ENCODE measurements at places on chromosomes 3 and 15. TPM values are rescaled to one million over a fixed set of nuclear protein-coding genes. Genes with fewer than 3 reads are reported as not detected.

Gene DIS3L
- 45.6 TPM for polyA plus RNA-seq

- DNase-seq = no peak
Measured at GRCh38 chr3:178847190-178847589, 224.4 kb downstream of the ZMAT3 start.

Gene NUP210
- 6.5 TPM for polyA plus RNA-seq

DNA sequence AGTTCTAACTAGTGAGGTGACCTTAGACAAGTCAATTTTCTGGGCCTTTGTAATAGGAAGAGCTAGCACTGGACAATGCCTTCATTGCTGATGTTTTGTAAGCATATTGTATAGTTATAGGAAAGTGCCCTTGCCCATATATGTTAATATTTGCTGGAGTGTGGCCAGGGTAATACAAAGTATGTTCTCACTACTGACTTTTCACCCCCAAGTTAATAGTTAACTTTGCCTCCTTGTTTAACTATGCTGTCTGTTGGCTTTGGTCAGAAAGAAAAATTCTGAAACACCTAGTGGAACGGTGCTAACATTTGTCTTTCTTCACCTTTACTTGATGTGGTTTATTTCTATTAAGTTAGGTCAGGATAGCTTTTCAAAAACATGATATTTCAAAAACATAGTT lies 287.4 kb upstream of the CTNNB1 start:
- no peak for DNase-seq

GRCh38 chr3:8638994-8639658 lies 5.5 kb downstream of the SSUH2 start:
- DNase-seq = no peak

DNA sequence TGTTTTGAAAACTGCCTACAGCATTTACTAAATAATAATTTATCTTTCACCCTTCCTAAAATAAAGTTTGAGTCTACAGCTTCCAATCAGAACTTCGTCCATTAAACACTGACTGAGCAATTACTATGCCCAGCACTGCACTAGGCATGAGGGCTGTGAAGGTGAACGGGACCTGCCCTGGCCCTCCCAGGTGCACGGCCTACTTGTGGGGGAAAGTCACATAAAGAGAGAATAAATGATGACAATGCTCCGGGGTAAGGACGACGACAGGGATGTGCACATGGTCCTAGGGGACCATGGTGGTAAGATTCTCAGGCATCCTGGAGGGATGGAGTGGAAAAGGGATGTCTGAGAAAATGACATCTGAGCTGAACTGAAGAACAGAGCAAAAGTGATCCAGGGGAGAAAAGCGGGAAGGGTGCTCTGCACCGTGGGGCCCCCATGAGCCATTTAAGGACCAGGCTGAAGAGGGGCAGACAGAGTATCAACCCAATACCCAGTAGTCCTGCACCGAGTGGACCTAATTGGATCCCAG lies 11.5 kb downstream of the PLA2G4F start:
- no peak for DNase-seq

Gene PDIA5
- 32.1 TPM for polyA plus RNA-seq

DNA sequence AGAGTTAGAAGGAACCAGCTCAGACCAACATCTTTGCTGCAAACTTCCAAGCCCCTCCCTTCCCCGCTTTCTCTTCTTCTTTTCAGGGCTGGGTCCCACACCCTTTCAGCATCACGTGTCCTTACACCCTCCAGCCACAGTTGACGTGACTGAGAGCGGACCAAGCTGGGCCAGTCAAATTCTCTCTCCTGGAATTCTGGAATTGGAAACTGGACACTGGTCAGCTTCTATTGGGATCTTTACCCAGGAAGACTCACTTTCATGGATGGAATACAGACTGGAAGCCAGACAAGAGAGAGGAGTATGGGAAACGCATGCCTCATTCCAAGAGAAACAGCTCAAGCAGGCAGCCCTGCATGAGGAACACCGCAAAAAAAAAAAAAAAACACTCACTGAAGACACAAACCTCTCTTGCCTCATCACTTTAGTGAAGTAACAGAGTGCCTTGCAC lies 12.4 kb upstream of the TPM1 start:
- DNase-seq = no peak

GRCh38 chr3:152257563-152258035 lies 11.1 kb upstream of the MBNL1 start:
- DNase-seq = no peak

DNA sequence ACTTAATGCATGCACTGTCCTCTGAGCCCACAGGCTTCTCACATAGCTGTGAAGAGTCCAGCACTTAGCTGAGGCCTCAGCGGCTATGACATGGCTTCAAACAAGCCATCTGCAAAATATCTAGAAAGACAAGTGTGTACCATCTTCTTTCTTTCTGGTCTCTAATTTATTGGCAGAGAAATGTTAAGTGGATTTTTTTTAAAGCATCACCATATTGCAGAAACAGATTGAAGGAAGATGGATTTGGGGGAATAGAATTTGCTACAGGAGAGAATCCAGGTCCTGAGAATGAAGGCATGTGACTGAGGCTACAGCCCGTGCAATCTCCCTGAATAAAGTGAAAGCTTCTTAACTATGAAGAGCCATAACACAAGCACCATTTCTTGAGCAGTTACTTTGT lies 567.3 kb downstream of the PDCD6IP start:
- DNase-seq = no peak

DNA sequence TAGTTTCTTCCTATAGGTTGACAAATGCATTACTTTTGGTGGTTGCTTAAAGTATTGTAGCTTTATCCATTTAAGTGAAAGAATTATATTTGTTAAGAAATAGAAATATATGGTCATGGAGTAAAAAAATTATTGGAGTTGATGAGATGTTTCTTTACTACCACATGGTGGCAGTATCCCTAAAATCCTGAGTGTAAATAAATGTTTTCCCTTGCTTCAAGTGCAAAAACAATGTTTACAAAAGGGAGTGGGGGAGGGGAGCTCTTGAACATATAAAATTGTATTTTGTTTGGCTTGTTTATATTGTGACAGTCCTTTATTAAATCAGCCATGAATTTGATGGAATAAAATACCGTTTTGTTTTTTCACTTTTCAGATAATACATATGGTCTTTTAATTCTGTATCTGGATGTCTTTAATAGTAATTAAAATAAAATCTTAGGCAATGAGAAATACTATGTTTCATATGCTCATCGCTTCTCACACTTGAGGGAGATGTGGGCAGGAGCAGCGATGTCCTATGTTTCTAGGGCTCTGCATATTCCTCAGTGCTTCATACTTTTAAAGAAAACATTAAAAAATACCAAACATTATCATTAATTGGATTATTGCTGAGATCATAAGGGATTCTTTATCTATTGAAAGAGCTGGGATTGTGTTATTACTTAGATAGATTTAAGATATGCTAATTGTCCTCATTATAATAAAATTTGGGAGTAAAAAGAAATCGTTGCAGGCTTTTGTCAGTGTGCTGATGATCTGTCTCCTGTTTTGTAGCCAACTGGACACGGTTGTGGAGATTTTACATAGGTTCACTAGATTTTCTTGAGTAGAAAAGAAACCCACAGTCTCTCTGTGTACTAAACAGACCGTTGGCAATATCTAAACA lies 349.7 kb downstream of the TUSC7 start:
- DNase-seq = no peak

- DNase-seq = no peak
Measured at GRCh38 chr3:197372047-197372661, 73.7 kb upstream of the DLG1 start.

Gene IL17RE
- polyA plus RNA-seq = 18.8 TPM

Gene USP19
- polyA plus RNA-seq = 41.8 TPM

DNA sequence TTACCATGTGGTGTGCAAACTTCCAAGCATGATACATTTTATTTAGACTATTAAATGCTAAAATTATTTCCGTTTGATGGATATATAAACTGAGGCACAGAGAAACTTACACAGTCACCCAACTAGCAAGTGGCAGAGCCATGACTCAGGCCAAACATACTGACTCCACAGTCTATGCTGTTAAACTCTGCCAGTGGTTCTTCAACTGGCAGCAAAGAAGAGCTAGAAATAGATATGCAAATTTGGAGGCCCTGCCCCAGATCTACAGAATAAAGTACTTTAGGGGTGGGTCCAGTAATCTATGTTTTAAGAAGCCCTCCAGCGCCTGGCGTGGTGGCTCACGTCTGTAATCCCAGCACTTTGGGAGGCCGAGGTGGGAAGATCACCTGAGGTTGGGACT lies 400.0 kb downstream of the FOXP1 start:
- DNase-seq = no peak

- DNase-seq = no peak
Measured at GRCh38 chr3:194766845-194767244, 81.2 kb downstream of the FAM43A start.

- DNase-seq = no peak
Measured at GRCh38 chr15:87609894-87610293, 646.6 kb downstream of the NTRK3 start.

DNA sequence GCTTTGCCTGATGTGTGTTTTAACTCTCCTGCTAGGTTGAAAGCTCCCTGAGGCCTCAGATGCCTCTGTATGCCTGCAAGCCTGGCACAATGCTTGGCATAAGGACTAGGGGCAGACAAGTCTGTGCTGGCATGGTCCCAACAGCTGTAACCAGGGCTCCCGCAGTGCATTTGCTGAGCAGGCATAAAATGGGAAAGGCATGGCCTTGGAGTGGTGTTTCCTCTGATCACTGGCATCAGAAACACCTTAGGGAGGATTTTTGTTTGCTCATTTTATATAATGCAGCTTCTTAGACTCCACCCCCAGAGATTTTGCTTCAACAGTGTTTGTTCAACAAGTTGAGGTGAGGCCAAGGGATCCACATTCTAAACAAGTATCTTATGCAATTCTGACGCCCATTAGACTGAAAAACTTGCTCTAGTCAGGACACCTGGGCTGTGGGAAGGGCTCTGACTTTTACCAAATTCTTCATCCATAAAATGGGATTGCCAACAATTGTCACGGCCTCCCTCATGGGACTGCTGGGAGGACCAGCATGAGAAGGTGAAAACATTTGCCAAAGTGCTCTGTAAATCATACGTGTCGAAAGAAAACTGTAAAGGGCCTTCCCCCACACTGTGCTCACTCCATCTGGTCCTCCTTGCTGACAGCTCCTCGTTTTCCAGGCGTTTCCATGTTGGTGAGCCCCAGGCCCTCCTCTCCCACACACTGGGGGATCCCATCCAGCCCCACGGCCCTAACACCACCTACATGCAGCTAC lies 43.1 kb downstream of the STARD5 start:
- DNase-seq = no peak

- no peak for DNase-seq
Measured at GRCh38 chr3:18369551-18370185, 55.5 kb downstream of the SATB1 start.

Data from left renal pelvis (tissue), 4 donors.